ENCODE measurements at places on chromosomes 2 and 18.

DNA sequence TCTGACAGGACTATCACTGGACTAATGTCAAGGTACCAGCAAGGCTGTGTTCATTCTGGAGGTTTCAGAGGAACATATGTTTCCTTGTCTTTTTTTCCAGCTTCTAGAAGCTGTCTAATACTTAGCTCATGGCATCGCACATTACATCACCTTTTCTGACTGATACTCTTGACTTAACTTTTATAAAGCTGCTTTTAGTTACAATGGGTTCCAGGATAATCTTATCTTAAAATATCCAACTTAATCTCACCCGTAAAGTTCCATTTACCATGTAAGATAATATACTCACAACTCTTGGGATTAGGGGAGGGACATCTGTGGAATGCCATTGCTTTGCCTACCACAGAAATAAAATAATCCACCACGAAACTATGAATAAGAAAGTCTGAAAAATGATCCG, 394.2 kb downstream of the CDH19 start:
- no peak for DNase-seq

GRCh38 chr18:33712719-33713118, 134.7 kb downstream of the ASXL3 start:
- no peak for DNase-seq

DNA sequence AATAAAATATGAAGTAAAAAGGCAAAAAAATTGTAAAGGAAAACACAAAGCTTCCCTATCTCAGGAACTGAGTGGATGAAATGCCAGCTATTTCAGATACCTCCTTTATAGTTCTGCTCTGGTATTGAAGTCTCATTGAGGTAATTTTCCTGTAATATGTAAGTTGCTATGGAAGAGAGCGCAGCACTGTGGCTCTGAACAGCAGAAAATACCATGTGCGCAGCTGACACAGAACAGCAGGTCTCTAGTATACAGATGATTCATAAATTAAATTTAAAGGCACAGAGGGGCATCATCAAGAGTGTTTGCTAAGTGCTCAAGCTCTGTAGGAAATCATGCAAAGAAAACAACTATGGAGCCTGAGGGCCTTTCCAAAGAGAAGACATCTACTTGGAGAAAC, 315.3 kb upstream of the CDH7 start:
- no peak for DNase-seq

DNA sequence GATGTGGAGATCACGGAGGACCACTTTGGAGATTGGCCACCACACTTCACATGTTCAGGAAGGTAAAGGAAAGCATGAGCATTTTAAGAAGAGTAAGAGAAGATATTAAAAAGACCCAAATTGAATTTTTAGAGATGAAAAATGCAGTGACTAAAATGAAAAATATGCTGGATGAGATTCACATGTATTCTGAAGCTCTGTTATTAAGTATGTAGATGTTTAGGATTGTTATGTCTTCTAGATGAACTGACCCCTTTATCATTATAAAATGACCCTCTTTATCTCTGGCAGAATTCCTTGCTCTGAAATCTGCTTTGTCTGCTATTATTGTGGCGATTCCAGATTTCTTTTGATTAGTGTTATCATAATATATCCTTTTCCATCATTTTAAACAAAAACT, 36.0 kb upstream of the DYNC2LI1 start:
- no peak for DNase-seq

DNA sequence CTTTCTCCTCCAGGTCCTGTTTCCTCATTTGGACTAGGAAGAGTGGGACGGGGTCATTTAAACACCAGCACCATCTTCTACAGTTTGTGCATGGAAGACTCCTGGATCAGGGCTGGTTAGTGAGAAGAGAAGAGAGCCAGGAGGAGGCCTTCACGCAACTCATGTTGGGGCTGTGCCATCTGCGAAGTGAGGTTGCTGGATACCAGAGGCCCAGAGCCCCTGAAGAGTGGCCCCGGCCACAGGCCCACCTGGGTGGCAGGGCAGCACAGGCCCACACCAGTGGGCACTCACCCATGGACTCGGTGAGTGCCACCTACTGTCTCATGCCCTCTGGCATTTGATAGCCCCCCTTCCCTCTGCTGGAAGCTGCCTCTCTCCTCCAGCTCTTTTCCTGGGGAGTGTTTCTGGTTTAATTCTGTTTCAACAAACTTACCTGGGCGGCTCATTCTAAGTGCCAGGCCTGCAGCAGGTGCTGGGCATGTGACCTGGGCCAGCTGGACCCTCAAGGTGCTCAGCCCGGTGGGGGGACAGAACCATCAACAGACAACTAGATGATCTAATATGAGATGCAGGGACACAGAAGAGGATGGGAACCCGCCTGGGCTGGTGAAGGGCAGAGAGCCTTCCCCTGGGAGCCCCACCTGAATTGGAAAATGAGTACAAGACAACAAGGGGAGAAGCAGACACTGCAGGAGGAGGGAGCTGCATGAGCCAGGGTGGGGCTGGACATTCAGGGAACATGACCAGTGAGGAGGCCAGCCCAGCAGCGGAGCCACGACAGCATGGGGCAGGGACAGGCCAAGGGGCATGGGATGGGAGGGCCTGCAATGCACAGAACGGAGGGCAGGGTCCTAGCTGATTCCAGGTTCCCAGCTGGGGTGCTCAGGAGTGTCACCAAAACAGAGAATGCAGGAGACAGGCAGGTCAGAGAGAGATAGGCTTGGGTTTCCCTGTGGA, 70.6 kb downstream of the MARCO start:
- DNase-seq: no peak

- DNase-seq: no peak
Observed at GRCh38 chr2:217553202-217553601, 449.6 kb downstream of the TNS1 start.

DNA sequence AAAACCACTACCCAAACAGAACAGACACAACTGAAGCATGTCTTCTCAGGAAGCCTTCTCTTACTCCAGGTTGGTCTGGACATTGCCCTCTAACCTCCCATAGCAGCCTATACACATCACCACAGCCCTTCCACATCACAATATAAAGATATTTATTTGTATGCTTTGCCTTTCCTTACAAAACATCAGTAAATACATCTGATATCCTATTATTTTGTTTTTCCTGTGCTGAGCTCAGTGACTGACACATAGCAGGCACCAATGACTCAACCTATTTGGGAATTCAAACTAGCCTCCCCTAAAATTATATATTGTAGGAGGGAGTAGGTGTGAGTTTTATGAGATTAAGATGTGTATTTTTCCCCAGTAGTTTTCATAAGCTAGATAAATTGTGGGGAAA, 28.8 kb downstream of the SLC40A1 start:
- no peak for DNase-seq

GRCh38 chr18:54209471-54210180, 14.8 kb downstream of the MBD2 start:
- no peak for DNase-seq

DNA sequence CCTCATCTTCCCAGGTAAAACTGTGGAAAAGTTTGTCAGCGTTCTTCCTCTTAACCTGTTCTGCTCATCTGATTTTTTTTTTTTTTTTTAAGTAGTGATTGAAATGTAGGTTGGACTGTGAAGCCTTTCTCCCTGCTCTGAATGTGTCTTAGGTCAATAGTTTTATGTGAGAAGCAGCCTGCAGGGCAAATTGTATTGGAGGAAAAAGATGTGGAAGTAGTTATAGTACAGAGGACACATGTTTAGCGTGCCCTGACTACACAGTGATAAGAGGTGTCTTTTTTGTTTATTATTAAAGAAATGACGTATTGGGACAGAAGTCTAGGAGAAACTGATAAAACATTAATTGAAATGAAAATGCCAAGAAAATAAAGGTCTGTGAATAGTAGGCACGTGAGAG, 1.5 kb downstream of the MTA3 start:
- no peak for DNase-seq

DNA sequence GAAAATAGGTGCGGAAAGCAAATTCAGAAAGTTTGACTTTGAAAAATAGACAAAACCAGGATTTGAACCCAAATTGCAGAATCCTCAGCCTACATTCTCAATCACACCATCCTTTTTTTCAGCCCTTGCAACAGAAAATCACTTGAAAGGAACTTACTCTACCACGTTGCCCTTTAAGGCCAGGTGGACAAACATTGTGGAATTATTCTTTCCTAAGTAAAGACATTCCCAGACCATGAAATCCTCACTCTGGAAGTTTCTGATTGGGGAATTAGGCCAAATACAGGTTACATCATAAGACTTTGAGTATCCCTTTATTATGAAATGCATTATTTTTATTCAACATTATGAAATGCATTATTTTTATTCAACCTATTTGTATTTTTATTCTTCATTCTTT, 259.4 kb downstream of the RAD51AP2 start:
- no peak for DNase-seq

DNA sequence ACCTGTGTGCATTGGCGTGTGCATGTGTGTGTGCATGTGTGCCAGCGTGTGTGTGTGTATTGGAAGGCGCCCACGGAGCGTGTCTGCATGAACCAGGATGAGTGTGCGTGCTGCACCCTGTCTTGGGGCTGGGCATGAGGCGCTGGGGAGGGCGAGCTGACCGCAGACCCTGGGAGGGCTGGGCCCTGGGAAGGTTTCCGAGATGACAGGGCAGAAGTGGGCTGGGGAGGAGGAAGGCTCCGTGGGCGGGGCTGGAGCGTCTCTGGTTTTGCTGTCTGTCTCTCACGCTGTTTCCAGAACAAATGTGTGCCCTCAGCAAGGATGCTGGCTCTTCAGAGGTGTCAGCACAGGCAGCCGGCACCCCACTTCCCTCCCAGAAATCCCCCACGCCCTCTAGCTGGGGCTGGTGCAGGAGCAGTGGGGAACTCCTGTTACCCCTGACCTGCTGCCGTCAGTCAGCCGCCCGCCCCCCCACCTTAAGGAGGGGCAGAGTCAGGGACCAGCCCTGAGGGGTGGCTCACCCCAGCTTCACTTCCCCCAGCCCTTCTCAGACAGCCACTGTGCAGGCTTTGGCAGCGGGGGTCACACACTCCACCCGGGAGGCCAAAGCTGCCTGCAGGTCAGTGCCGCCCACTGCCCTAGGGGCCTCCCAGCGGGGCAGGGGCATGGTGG, at the start of gene GPR35:
Gene GPR35 (plus strand): TSS at position 531 of the 672 bp plus-strand sequence. CDS start 4,473 bp downstream, outside the sequence.
- no peak for DNase-seq

DNA sequence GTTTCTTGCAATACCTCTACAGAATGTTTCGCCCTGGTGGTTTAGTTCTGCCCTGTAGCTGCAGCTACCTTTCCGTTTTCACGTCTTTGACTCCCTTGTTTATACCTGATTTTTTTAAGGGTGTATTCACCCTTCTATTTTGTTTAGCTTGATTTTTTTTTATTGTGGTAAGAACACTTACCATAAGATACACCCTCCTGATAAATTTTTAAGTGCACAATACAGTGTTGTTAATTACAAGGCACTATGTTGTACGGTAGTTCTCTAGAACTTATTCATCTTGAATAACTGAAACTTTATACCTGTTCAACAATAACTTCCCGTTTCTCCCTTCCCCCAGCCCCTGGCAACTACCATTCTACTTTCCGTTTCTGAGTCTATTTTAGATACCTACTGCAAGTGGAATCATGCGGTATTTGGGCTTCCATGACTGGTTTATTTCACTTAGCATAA, 48.9 kb upstream of the NABP1 start:
- DNase-seq: no peak

- no peak for DNase-seq
Observed at GRCh38 chr18:78640246-78640995, 339.2 kb upstream of the SALL3 start.

DNA sequence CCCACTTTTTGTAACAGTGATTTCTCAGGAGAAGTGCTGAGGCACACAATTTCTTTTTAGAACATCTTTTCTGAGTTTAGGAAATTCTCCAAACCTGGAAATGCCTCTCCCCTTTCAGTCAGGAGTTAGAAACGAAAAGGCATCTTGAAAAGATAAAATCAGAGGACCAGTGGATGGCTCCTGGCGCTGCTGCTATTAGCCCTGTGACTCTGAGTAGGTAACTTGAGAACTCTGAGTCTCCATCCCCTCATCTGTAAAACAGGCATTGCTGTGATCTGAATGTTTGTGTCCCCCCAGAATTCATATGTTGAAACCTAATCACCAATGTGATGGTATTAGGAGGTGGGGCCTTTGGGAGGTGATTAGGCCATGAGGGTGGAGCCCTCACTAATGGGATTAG, 50.2 kb downstream of the EHD3 start:
- DNase-seq: no peak

DNA sequence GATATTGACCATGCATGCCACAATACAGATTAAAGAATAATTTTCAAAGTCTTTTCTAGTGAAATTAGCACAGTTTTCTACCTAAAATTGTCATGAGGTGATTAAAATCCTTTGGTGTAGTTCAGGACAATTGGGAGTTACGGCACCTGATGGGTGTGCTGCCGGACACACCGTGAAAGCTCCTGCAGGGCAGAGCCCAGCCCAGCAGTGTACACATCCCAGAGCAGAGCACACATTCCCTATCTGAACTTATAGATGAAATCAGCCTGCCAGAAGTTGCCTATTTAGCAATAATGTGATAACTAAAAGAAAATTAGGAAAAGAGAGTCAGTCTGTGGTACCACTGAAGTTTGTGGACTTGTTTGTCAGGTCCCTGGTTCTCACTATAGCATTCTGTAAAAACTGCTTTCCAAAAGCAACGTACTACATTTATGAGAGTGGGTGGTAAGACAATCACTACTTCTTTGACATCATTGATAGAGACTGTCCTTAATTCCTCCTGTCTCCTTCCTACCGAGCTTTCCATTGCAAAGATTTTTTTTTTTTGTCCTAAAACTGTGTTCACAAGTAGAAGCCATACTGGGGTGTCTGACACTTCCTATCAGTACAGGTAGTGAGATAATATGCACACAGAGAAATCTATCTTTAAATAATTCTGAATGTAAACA, 3.4 kb downstream of the CYTIP start:
- no peak for DNase-seq

DNA sequence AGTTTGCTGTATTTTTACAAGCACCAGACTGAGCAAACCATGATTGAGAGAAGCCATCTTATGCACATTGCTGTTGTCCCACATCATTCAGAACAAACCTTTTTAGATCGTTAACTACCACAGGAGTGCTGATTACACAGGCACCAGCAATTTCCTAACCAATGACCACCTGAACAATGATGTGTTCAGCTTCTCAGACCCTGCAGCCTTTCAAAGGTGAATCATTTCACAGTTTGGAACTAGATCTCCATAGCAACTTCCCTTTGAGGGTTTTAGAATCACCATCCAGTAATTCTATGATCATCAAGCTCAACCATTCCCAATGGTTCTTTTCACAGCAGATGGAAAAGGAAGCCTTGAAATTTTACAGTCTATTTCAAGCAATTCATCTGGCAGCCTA, 71.4 kb downstream of the OLA1 start:
- DNase-seq: no peak

- no peak for DNase-seq
Observed at GRCh38 chr2:179521944-179522343, 257.3 kb upstream of the SESTD1 start.

- DNase-seq: no peak
Observed at GRCh38 chr2:145411493-145411892, 891.6 kb upstream of the ZEB2 start.

Data from uterus (tissue), 4 donors.